ENCODE measurements at places on chromosomes 1 and 21. TPM values are rescaled to one million over a fixed set of nuclear protein-coding genes. Genes with fewer than 3 reads are reported as not detected.

DNA sequence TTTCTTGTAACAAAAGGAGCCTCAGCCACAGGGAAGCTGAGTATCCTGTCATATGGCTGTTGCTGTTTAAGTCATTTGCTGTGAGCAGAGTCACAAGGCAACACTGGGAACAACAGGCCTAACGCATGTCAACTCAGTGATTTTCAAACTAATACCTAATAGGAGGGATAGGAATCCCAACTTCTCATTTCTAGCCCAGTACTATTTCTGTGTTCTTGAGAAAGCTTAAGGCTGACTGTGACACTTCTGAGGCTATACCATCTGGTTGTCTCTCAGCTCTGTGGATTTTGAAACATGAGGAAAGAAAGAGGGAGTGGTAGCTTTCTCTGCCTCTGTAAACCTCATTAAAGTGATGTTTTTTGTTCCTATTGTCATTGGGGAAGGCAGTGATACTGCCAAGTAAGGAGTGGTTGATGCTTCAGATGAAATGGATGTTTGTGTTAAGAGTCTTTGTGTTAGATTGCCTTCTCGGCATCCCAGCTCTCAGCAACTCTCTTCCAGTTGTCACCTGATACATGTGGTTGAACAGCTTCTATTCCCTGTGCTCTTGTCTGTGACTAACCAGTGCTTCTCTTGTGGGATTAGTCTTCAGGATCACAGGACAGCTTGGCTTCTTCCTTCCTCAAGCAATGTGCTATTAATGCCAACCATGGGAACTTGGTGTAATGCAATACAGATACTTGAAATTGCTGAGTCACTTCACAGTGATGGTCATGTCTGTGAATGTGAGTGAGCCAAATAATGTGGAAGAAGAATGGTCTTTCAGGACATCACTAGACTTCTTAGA, 166.8 kb upstream of the IVNS1ABP start:
- no peak for DNase-seq

DNA sequence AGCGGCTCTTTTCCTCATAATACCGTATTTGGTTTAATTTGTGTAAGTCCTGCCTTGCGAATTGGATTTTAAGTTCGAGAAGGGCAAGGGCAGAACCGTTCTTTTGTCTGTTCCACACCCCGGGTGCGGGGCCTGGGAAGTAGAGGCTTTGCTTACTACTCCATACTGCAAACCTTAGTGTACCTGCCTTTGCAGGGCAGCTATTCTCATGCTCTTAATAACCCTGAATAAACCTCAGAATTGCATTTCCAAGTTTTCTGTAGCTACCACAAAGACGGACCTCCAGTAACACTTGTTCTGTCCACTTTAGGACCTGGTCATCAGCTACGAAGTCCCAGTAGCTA, 657 bp upstream of the HNRNPU start:
- no peak for DNase-seq

- no peak for DNase-seq
Measured at GRCh38 chr1:177859572-177859971, 110.3 kb downstream of the SEC16B start.

DNA sequence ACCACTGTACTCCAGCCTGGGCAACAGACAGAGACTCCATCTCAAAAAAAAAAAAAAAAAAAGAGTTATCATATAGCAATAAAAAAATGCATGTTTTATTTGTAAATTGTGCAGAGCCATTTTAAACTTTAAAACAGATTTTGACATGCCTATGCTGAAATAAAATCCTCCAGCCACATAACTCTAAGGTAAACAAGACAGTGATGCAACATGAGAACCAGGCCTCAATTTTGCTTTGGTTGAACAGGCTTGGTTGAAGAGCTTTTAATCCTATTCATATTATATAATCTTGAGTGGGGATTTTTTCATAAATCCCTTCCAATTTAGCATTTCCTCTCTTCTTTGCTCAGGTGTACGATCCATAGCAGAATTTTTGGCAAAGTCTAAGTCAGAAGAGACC, 26.1 kb downstream of the ARMH1 start:
- DNase-seq: no peak

DNA sequence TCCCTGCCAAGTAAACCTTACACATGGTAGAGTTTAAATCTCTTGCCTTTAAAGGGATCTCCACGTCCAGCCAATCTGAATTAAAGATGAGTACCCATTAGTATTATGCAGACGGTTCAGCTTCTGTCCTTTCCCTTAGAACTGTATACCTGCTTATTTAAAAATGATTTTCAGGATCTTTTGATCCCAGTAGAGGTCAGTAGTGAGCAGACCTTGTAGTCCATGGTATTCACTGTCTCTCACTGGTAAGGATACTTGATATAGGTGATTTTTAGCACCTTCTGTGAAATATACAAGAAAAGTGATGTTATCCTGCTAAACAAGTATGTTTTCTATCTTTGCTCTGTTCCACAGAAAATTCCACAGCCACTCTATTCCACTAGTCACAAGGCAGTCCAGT, 1211.6 kb upstream of the ADGRL4 start:
- DNase-seq: no peak

DNA sequence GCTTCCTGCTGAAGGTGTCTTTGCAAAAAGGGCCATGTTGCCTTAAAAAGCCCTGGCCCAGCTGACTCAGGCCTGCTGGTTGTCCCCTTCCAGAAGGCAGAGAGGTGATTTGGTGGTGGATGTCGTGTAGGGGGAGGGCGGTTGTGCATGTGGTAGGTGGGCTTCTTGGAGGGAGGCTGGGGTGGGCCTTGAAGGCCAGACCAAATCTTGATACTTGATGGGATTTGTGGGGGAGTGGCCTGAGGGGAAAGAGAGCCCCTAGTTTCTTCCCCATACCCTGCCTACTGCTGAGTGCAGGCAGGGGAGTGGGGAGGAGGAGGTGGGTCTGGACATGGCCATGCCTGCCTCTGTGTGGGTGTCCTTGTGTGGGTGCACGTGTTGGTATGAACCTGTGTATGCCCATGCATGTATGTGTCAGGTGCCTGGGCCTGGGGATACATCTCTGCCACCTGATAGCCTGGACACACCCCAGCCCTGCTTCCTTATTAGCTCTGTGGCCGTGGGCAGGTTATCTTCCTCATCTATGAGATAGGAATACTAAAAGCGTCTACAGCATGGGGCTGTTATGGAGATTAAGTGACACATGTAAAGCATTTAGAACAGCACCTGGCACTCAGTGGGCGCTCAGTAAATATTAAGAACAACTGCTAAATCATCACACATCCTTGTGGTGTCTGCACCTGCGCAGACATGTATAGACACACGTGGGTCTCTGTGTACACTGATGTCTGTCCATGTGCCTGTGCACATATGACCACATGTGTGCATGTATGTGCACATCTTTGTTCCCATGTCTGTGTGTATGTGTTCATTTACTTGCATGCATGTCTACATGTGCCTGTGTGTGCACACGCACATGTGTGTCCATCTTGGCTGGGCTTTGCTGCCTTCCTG, 17.0 kb downstream of the FAM151A start:
- DNase-seq: no peak

DNA sequence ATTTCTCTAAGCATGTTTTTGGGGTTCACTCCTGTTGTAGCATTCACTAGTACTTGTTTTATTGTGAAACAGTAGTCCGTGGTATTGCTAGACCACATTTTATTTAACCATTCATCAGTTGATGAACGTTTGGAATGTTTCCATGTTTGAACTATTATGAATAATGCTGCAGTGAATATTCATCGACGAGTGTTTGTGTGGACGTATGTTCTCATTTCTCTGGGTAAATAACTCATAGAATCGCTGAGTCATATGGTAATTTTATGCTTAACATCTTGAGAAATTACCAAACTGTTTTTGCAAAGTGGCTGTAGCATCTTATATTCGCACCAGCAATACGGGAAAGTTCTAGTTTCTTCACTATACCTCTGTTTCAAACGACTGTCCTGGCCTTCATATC, 28.0 kb upstream of the KAZN start:
- no peak for DNase-seq

The PGLYRP3 gene
- not detected for total RNA-seq

The GPR161 gene
- 0.48 TPM for total RNA-seq

The TP73 gene
- 0.63 TPM for total RNA-seq
